ENCODE measurements at places on chromosomes 5 and 9. TPM values are rescaled to one million over a fixed set of nuclear protein-coding genes. Genes with fewer than 3 reads are reported as not detected.
A peak's percentile ranks its signal among the peaks of the same experiment; 100 is the strongest.

The IL13 gene
- 16.3 TPM for total RNA-seq

The ZNF474 gene
- total RNA-seq: 0.12 TPM

The ZSWIM6 gene
- 8.6 TPM for total RNA-seq

The REEP2 gene
- total RNA-seq: 11.5 TPM

The TMEM174 gene
- total RNA-seq: not detected

The CARD9 gene
- total RNA-seq: 1.2 TPM

The ZNF608 gene
- total RNA-seq: 0.05 TPM

The SLC46A2 gene
- not detected for total RNA-seq

The IL5 gene
- total RNA-seq: 1.3 TPM

- peaks cover 62% of the 10 kb centered on the region for H3K4me1 ChIP-seq
- no peaks in the 10 kb centered on the region for H3K36me3 ChIP-seq
- no peak overlapping the region for H3K27ac ChIP-seq
- peaks cover 40% of the 10 kb centered on the region for H3K27me3 ChIP-seq
- no peak overlapping the region for H3K4me3 ChIP-seq
Measured at GRCh38 chr9:112007575-112008240, 111.1 kb downstream of the UGCG start.

GRCh38 chr9:83526211-83526610 lies 12.0 kb downstream of the FRMD3 start:
- H3K4me1 ChIP-seq: no peaks in the 10 kb centered on the region
- no peak for DNase-seq
- H3K36me3 ChIP-seq: no peaks in the 10 kb centered on the region
- no peaks in the 10 kb centered on the region for H3K27me3 ChIP-seq
- H3K27ac ChIP-seq: no peak overlapping the region
- H3K4me3 ChIP-seq: no peak overlapping the region

GRCh38 chr9:115328228-115328627 lies 210.3 kb upstream of the TNC start:
- no peaks in the 10 kb centered on the region for H3K27me3 ChIP-seq
- H3K36me3 ChIP-seq: no peaks in the 10 kb centered on the region
- H3K27ac ChIP-seq: no peak overlapping the region
- H3K4me3 ChIP-seq: no peak overlapping the region

DNA sequence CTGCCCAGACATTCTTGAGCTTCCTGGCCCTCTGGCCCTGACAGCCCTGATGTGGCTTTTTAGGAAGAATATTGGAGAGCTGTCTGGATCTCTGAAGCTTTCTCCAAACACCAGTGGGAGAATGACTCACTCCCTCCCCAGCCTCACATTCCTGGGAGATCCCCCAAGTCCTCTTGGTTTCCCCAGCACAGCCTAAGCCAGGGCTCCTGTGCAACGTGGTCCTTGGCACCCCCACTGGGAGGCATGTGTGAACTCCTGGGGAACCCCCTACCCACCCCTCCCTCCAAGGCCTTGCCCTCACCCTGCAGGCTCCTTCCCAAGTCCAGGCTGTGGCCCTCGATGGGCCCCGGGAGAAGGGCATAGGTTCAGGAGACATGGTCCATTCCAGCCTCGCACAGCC lies 12.7 kb downstream of the GLIPR2 start:
- H3K27ac ChIP-seq: no peak overlapping the region
- peaks cover 22% of the 10 kb centered on the region for H3K36me3 ChIP-seq
- H3K27me3 ChIP-seq: no peaks in the 10 kb centered on the region
- H3K4me1 ChIP-seq: peaks cover 87% of the 10 kb centered on the region

GRCh38 chr5:87421307-87421706 lies 8.6 kb upstream of the CCNH start:
- no peak overlapping the region for H3K4me3 ChIP-seq
- H3K36me3 ChIP-seq: no peaks in the 10 kb centered on the region
- H3K27ac ChIP-seq: no peak overlapping the region
- DNase-seq: no peak

DNA sequence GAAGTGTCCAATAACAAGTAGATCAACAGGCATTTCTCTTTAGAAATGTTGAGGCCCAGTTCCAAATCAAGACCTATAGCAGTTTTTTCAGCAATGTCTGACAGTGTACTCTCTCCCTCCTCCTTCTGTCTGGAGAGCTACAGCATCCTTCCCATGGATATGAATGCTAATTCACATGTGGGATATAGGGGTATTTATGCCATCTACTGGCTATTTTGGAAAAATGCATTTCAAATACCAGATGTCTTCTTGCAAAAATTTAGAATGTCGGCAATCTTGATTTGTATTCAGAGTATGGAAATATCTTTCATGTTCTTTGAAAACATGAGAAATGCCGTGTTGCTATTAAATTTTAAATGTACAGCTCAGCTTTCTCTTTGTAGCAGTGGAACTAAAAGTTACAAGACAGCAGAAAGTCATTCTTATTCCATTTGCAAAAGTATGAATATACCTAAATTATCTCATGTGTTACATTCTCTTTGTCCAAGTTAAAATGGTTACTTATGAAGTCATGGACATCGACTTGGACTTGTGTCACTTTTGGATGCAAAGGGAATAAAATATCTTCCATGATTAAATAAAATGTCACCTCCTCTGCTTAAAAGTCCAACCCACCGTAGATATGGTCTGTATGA lies 647.8 kb downstream of the TAF11L14 start:
- no peak overlapping the region for H3K27ac ChIP-seq
- no peaks in the 10 kb centered on the region for H3K27me3 ChIP-seq
- no peak overlapping the region for H3K4me3 ChIP-seq
- H3K4me1 ChIP-seq: no peaks in the 10 kb centered on the region
- no peak for DNase-seq
- H3K36me3 ChIP-seq: no peaks in the 10 kb centered on the region

DNA sequence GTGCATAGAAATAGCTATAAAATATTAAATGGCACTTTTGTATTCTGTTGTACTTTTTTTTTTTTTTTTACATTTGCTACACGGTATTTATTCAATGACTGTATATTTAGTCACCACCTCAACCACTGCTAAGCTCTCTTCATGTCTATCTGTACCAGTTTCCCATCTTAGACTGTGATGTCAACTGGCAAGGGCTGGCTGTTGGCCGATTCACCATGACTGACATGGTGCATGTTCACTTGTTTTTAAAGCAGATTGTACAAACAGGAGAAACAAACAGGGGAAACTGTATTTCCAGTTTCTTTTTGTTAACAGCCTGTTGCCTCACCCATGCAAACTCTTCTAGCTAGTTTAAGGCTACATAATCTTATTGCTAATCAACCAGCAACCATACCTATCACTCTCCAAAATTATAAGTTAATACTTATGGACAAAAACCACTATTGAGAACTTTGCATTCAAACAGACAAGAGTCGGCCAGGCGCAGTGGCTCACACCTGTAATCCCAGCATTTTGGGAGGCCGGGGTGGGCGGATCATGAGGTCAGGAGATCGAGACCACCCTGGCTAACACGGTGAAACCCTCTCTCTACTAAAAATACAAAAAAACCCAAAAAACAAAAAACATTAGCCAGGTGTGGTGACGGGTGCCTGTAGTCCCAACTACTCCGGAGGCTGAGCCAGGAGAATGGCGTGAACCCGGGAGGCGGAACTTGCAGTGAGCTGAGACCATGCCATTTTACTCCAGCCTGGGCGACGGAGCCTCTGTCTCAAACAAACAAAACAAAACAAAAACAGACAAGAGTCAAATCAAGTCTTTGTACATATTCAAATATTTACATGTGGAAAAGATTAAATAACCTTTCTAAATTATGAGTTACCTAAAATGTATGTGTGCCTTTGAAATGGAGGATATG lies 13.2 kb downstream of the ZFAND5 start:
- peaks cover 30% of the 10 kb centered on the region for H3K4me1 ChIP-seq
- DNase-seq: no peak
- no peak overlapping the region for H3K27ac ChIP-seq
- no peak overlapping the region for H3K4me3 ChIP-seq
- H3K27me3 ChIP-seq: no peaks in the 10 kb centered on the region

DNA sequence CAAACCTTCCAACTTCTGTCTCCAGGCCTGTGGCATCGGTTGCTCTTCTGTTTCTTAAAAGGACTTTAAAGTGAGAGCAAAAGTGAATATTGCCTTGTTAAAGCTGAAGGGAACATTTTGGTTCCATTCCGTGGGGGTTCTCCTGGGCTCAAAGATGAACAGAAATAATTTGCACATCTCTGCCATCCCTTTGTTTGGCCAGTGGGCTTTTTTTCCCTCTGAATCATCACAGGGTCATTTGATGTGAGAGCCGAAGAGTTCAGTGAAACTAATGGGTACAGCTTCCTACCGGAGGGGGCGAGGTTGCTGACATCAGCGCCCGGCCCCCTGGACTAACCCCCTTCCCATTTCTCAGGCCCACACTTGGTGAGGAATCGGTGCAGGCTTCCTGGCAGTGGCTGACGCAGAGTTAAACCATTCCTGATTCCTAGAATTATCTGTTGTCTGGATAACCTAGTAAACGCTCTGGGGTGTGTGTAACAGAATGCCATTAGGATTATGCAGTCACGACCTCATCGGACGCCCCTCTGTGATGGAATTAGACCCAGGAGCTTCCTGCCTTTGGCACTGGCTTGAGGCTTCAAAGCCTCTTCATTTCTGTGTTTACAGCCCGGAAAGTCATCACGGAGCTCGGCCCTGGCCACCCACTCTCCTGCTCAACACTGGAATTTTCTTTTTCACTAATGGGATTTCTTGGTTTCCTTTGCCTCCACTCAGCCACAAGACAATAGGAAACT lies 61.6 kb upstream of the RPL26L1 start:
- no peaks in the 10 kb centered on the region for H3K36me3 ChIP-seq
- DNase-seq: no peak
- H3K4me3 ChIP-seq: peak overlapping the region; percentile 40
- peak overlapping the region; percentile 79 for H3K27ac ChIP-seq

DNA sequence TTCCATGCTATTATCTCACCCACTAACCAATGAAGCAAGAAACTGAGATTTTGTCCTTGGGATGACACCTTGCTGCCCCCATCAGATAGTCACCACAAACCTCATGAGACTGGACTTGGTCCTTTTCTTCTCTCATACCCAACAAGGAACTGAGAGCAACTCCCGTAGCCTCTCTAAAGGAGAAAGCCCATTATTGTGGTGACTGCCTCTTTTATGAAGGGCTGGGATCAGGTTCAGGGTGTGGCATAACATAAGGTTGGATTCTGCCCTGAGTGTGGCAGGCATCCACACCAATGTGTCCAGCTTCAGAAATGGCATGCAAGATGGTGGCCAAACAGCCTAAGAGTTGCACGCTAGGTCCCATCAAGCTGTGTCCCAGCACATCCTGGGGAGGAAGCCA lies 1.3 kb upstream of the ACTL7A start:
- no peak overlapping the region for H3K4me3 ChIP-seq
- no peaks in the 10 kb centered on the region for H3K36me3 ChIP-seq
- H3K27me3 ChIP-seq: peaks cover 5% of the 10 kb centered on the region
- H3K4me1 ChIP-seq: peaks cover 9% of the 10 kb centered on the region
- no peak for DNase-seq

DNA sequence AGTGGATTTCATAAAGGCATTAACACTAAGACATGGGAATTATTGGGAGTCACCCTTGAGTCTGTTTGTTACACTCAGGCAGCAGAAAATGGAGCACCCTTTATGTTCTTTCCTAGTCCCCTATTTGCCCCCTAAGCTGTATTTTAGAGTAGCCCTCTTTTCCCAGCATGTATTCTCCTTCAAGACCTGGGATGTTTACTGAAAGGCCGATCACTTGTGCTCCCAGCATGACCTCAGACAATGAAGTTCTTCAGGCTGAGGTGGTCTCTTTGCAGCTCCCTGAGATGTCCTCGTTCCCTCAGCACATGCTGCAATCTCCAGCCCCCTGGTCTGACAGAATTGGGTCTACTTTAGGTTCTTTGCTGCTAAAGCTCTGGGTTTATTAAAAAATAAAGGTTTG lies 169.7 kb downstream of the YTHDC2 start:
- H3K27ac ChIP-seq: no peak overlapping the region
- H3K36me3 ChIP-seq: no peaks in the 10 kb centered on the region
- H3K4me1 ChIP-seq: no peaks in the 10 kb centered on the region

- peaks cover 8% of the 10 kb centered on the region for H3K4me1 ChIP-seq
- no peak for DNase-seq
- H3K4me3 ChIP-seq: no peak overlapping the region
Measured at GRCh38 chr9:124673063-124673462, 98.0 kb downstream of the NR6A1 start.

GRCh38 chr5:154830596-154830995 lies 19.8 kb downstream of the FAXDC2 start:
- DNase-seq: no peak
- peak overlapping the region; percentile 77 for H3K27ac ChIP-seq
- H3K27me3 ChIP-seq: no peaks in the 10 kb centered on the region
- H3K36me3 ChIP-seq: peaks cover 16% of the 10 kb centered on the region
- peaks cover 40% of the 10 kb centered on the region for H3K4me1 ChIP-seq

GRCh38 chr9:132042324-132042723 lies 37.3 kb downstream of the MED27 start:
- DNase-seq: no peak
- H3K27ac ChIP-seq: no peak overlapping the region
- H3K36me3 ChIP-seq: no peaks in the 10 kb centered on the region
- no peaks in the 10 kb centered on the region for H3K27me3 ChIP-seq
- no peaks in the 10 kb centered on the region for H3K4me1 ChIP-seq
- H3K4me3 ChIP-seq: no peak overlapping the region

DNA sequence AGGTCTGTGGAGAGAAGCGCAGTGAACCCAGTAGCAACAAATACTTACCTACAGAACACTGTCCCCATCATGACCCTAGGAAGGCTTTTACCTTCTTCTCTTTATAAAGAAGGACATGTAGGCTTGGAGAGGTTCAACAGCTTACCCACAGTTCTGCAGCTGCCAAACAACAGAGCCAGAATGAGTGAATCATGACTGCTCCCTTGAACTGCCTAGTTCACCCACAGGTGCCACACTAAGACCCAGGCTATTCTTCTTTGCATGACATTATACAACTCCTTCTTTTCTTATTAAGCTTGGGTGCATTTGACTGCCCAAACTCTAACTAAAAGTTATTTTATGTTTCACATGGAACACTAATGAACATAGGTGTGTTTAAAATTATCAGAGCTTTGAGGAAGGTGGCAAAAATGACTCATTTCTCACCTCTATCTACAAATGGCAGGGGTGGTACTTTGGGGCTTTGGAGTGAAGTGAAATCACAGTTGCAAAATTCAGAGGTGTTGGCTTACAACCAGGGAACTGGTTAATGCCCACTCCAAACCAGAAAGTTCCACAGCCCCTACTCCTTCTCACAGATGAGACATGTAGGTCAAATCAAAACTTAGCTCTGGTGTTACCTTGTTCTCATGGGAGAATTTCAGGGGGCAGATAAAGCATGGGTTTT lies 201.6 kb downstream of the SEMA6A start:
- H3K27ac ChIP-seq: no peak overlapping the region
- no peaks in the 10 kb centered on the region for H3K27me3 ChIP-seq
